ENCODE measurements at places on chromosomes 13 and 19. TPM values are rescaled to one million over a fixed set of nuclear protein-coding genes. Genes with fewer than 3 reads are reported as not detected.

DNA sequence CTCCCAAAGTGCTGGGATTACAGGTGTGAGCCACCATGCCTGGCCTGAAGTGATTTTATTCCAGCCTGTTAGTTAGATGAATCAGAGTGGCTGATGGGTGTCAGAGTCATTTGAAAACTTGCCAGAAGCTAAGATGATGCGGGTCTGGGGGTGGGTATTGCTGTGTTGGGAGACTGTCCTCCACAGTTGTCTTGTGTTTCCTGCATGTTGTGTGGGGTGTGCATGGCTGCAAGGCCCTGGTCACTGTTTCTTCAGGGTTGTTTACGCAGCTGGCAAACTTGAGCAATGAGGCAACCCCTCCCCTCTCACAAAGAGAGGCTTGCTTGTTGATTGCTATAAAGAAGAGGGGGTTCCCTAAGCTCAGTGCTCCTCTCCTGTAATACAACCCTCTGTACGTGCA, 71.8 kb downstream of the TRPM4 start:
- DNase-seq = no peak

DNA sequence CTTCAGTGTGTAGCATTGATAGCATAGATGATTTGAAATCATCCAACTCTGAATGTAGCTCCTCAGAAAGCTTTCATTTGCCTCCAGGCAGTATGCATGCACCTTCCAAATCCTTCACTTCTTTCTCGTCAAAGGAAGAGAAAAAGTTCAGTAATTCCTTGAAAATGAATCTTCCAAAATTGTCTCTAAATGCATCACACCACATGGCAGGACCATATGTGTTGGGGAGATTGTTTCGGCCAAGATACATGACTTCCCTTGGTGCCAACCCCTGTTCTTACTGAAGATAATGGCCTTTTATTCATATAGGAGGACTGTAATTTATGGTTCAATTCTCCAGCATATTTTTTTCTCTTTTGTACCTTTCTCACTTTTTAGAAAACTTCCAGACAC, 315.6 kb upstream of the SPRY2 start:
- no peak for DNase-seq

DNA sequence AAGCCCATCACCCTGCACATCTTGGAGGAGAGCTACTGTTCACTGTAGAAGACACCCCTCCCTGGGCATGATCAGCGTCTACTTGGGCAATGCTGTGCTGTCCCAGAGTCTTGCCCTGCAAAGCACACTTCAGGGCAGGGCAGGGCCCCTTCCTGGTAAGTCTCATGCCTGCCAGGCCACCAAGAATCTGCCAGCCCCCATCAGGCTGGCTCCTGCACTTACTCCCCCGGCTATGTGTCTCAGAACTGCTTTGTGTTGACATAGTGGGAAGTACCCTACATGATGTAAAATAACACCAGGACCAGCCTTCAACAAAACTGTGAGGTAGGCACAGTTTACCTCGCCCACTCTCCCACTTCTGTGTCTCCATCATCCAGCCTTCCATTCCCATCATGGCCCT, 27.8 kb upstream of the ATP12A start:
- DNase-seq = no peak

- DNase-seq = no peak
These were observed 431.4 kb downstream of the FGF9 start for GRCh38 chr13:22102271-22102670.

GRCh38 chr13:99425485-99426341, 75.6 kb upstream of the TM9SF2 start:
- DNase-seq = no peak

GRCh38 chr19:13795595-13796300, 505 bp downstream of the ZSWIM4 start:
- DNase-seq = no peak

- no peak for DNase-seq
These were observed 18.4 kb downstream of the NFIX start for GRCh38 chr19:13013649-13014048.

GRCh38 chr19:44617110-44617880, 3.9 kb downstream of the IGSF23 start:
- no peak for DNase-seq

DNA sequence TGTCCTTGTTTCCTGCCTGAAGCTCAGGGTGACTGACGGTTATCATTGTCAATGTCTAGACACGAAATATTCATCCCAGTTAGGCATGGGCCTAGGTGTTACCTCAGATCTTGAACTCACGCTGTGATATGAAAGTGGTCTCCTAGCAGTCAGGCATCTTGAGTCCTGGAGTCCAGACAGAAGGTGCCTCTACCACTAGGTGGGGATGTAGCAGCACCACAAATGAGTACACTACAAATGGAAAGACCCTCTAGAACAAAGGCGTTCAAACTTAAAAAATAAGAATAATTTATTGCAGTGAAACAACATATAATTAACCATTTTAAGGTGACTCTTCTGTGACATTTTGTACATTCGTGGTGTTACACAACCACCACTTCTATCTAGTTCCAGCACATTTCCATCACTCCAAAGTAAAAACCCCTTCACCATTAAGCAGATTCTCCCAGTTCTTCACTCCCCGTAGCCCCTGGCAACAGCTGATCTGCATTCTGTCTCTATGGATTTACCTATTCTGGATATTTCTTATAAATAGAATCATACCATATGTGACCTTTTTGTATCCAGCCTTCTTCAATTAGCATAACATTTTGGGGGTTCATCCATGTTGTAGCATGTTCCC, 11.9 kb upstream of the FRY start:
- no peak for DNase-seq

DNA sequence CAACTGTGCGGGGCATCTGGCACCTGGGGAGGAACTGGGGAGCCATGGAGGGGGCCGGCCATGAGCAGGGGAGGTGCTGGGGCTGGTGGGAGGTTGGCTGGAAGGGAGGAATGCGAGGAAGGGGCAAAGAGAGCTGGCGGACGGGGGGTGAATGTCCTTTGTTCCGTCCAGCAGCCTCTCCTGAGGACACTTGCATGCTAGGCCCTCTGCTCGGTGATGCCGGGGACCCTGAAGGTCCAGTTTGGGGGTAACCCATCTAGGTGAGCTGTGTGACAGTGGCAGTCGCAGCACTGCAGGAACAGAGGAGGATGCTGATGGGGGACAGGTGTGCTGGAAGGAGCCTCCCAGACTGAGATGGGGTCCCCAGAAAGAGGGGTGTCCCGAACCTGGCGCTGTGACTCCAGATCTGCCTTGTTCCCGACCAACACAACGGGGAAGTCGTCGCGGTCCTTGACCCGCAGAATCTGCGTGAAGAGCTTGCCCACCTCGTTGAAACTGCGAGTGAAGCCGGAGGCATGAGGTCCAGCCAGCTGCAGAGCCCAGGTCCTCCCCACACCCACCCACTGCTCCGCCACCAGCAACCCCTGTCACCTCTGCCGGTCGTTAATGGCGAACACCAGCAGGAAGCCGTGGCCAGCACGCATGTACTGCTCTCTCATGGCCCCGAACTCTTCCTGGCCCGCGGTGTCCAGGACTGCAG, 3.6 kb downstream of the RRAS start:
- no peak for DNase-seq

DNA sequence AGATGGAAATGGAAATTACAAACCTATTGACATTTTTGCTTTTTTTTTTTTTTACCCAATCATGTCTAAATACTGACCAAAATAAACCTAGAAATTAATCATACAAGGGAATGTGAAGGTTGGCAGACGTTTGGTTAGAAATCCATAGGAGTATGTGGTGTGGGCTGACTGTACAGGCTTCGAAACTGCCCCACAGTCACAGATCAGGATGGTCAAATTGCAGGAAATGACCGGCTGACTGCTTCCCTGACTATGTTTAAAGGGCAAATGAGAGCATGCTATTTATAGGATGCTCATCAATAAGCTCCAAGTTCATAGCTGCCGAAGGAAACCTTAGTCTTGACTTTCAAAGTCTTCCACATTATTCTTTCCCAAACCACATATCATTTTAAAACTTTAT, 118.4 kb downstream of the COG6 start:
- no peak for DNase-seq

DNA sequence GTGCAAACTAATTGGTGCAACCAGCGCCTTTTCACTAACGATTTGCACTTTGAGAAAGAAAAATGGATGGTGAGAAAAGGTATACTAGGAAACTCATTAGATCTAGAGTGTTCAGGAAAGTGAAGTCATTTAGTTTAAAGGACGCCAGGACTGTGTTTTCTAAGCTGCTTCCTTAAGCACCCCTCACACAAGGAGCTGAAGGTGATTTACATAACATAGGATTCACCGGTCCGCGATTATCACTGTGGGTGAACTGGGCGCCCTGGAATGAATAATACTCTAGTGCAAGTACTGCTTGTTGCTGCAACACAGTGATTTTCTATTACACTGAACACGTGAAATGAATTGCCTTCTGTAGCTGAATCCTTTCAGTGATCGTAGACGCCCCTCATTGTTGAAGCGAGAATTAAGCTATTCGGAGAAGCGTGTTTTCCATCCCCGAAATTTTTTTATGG, 2.6 kb upstream of the MAB21L1 start:
- no peak for DNase-seq

DNA sequence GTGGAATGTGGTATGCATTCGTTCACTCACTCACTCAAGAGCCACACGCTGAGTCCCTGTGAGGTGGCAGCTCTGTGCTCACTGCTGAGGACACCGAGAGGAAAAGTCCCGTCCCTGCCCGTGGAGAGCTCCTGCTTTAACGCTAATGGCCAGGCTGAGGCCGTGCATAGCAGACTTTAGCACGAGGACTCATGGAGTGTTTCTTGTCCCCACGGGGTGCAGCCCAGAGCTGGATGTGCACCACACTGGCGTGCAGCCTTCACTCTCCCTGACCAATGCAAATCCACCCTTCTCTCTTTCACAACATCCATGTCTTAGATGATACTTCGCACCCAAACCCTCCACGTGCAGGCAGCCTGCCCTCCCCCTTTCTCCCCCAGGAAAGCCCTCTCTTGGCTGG, 159.6 kb upstream of the ZNF536 start:
- no peak for DNase-seq

DNA sequence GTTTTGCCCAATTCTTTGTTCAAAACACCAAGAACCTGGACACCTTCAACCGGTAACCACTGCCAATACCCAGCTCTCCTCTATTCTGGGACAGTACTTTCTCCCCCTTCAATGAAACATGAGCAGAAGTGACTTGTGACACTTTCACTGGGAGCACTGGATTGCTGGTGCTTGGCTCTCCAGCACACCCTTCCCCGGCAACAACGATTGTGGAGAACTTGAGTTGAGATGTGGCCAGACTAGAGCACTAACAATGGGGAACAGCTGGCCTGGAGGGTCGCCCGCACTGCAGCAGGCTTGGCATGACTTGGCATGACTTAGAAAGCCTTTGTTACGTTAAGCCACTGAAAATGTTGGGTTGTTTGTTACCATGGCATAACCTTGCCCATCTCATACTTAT, 7.5 kb upstream of the B3GLCT start:
- no peak for DNase-seq

GRCh38 chr13:102033386-102033785, 368.5 kb downstream of the FGF14 start:
- no peak for DNase-seq

GRCh38 chr13:71618159-71618558, 248.8 kb downstream of the DACH1 start:
- no peak for DNase-seq

- DNase-seq = no peak
These were observed 398.9 kb downstream of the GPC6 start for GRCh38 chr13:93625536-93625935.

GRCh38 chr13:98475522-98475921, 101.4 kb downstream of the STK24 start:
- no peak for DNase-seq

- no peak for DNase-seq
These were observed 1092.3 kb downstream of the EFNB2 start for GRCh38 chr13:105442949-105443699.

GRCh38 chr13:87798536-87798935, 127.4 kb downstream of the SLITRK5 start:
- no peak for DNase-seq

GRCh38 chr19:1969176-1970002, 28.4 kb downstream of the CSNK1G2 start:
- DNase-seq = no peak

DNA sequence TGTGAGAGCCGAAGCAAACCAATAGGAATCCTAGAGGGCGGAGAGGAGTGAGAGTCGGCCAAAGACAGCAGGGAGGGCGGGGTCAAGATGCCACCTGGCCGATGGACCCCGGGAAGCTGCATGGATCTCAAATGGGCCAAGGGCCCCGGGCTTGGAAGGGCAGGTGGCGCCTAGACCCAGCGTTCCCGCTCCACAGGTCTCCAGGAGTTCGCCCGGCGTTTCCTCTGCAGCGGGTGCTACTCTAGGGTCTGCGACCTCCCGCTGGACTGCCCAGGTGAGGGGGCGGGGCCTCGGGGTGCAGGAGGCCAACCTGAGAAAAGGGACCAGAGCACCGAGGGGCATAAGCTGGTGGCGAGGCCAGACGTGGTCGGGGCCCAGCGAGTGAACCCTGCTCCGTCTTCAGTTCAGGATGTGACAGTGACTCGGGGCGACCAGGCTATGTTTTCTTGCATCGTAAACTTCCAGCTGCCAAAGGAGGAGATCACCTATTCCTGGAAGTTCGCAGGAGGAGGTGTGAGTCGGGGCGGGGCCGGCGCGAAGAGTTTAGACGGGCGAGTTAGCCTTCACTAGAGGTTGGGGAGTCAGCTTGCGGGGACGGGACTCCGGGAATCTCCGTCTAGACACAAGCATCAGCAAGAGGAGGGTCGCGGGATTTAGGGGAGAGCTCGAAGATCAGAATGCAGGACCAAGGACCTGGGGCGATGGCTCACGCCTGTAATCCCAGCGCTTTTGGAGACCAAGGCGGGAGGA, 9.9 kb downstream of the SPACA6 start:
- peak; percentile 60 for DNase-seq

DNA sequence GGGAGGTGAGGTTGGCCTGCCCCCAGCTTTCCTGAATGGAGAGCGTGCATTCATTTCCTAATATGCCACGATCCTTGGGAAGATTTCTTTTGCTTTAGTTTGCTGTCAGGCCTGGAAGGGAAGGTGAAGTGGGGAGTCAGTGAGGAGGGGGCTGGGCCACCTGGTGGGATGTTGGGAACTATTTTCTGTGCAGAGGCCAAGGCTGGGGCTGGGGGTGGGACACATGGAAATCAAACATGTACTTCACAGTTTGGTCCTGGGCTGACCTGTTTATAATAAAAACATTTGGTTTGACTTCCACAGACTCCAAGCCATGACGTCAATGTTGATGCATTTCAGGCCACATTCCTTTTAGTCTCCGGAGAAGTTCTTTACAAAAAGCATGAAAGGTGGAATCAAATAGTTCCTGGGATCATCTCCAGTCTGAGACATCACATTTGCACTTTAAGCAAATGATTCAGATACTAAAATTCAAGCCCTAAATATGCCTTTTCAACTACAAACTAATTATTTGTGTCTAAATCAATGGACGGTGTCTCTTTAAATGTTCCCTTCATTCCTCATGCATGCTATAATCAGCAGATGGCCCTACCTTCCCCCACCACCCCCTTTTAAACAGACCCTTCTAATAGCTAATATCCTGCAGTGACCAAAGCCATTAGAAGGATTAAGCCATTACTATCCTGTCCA, 41.5 kb upstream of the MEDAG start:
- DNase-seq = no peak

Gene CYP2S1
- total RNA-seq = 0.56 TPM

Gene NAPSA
- 0.40 TPM for total RNA-seq

Gene KIR2DL3
- total RNA-seq = not detected

Gene ABHD13
- total RNA-seq = 4.7 TPM

Gene PPP1R12C
- 126 TPM for total RNA-seq

Gene ZNF701
- total RNA-seq = 15.6 TPM

Gene CGB3
- total RNA-seq = not detected

Gene MOB3A
- 15.6 TPM for total RNA-seq

Gene DLL3
- not detected for total RNA-seq

Gene SLITRK6
- total RNA-seq = 0.83 TPM

Gene ZNF490
- 3.9 TPM for total RNA-seq

Gene ZNF180
- total RNA-seq = 4.6 TPM

Gene RASIP1
- total RNA-seq = 15.1 TPM
